ENCODE measurements at places on chromosomes 5 and 9.

DNA sequence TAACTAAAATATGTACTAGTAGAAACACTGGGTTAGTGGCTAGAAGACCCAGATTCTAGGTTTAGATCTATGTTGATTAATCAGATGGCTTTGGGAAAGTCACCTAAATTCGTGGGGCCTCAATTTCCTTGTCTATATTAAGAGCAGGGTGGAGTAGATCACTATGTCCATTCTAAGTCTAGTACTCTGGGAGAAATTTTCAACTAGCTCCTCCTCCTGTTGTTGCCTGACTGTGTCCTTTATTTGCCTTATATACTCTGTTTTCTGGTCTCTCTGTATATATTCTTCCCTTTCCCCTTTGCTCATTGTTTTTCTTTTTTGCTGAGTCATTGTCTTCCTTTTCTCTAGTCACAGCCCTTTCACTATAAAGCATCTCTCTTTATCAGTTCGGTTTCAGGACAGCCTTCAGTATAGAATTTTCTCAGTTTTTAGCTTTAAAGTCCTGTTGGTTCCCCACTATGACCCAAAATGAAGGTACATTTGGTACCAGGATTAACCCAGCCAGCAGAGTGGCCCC lies 44.5 kb upstream of the CDH6 start:
- no peak for DNase-seq

GRCh38 chr5:78835176-78835575 lies 149.9 kb downstream of the ARSB start:
- no peak for DNase-seq

GRCh38 chr9:112037281-112038016 lies 137.6 kb downstream of the SUSD1 start:
- peak; percentile 88 for DNase-seq

GRCh38 chr9:109906766-109907382 lies 126.9 kb downstream of the PALM2AKAP2 start:
- no peak for DNase-seq

GRCh38 chr9:135797507-135798262 lies 95.7 kb downstream of the KCNT1 start:
- no peak for DNase-seq

DNA sequence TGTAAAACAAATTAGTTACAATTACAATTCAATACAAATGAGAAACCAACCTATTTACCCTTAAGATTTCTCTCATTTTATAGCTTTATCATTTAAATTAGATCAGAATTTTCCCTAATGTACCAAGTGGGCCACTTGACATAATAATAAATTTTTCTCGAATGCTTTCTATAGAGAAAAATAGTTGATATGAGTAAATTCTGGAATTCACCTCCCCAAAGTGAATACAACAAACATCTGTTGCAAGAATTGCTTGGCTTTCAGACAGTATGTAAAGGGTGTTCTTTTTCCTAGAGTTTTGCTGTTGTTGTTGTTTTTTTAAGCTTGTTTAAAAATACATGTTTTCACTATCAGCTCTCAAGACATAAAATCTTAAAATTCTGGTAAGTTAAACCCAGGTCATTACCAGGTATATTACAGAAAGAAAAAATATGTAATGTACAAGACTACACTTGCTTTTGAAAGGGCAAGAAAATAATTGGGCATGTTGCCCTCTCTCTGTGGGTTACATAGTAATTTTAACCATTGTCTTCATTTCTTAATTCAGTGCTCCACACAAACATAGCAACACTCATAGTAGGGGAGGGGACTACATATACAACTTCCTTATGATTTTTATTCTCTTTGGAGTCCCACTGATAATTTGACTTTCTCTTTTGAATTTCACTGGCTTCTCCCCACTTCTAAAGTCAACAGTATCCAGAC lies 200.6 kb downstream of the ARL15 start:
- no peak for DNase-seq

GRCh38 chr9:80320480-80320879 lies 748.7 kb downstream of the TLE4 start:
- DNase-seq = no peak

DNA sequence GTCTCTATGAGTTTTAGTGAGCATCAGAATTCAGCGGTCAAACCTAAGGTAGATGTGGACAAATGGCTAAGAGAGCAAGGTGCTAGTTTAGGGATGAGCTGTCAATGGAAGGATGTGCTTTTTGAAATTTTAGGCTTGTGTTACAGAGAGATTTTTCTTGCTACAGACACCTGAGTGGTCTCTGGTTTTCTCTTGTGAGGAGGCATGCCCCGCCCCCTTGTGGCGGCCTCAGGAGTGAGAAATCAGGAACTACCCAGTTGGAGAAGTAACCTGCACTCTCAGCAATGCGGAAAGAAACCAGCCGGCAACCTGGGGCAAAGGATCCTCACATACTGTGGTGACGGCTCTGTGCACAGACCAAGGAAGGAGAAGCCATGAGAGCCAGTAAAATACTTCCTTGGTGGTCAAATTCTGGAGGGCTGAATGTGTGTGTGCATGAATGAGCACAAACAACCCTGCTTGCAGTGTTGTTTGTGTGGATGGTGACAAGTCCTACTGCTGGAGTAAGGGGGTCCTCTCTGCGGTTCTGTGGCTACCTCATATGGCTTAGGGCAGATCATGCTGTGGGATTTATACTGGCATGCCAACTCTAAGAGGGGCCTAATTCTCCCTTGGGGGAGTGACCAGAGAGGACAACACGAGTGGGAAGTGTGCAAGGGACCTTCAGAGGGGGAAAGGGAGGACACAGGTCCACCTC lies 16.7 kb upstream of the HSD17B4 start:
- peak; percentile 59 for DNase-seq

GRCh38 chr5:92795633-92796032 lies 785.4 kb downstream of the NR2F1-AS1 start:
- DNase-seq = no peak

GRCh38 chr5:179346401-179346800 lies 1.1 kb upstream of the ADAMTS2 start:
- no peak for DNase-seq

- DNase-seq = no peak
These were observed 276.8 kb downstream of the MCTP1 start for GRCh38 chr5:95007921-95008597.

DNA sequence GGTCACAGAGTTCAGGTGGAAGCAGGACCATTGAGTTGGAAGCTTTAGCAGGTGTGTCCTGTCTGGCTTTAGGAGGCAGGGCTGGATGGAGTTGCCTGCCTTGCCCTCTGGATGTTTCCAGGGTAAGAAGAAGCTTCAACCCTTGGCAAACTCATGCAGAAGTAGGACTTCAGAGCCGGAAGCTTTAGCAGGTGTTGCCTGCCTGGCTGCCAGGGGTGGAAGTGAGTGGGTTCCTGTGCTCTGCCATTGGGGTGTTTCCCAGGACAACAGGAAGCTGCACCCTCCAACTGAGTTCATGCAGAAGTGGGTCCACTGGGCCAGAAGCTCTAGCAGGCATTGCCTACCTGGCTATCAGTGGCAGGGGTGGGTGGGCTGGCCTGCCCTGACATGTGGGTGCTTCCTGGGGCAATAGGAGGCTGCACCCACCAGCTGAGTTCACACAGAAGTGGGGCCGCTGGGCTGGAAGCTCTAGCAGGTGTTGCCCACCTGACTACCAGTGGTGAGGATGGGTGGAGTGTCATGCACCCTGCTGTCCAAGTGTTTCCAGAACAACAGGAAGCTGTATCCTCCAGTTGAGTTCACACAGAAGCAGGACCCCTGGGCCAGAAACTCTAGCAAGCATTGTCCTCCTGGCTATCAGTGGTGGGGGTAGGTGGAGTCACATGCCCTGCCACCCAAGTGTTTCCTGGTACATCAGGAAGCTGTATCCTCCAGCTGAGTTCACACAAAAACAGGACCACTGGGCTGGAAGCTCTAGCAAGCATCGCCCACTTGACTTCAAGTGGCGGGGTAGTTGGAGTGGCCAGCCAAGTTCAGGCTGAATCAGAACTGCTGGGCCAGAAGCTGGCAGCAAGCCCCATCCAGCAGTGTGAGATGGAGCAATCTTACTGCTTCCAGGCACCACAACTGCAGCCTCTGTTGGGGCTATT lies 24.6 kb downstream of the LOX start:
- no peak for DNase-seq

GRCh38 chr5:64418013-64418412 lies 87.8 kb upstream of the RGS7BP start:
- DNase-seq = no peak

- no peak for DNase-seq
These were observed 97.1 kb downstream of the ZNF618 start for GRCh38 chr9:113973226-113973625.

DNA sequence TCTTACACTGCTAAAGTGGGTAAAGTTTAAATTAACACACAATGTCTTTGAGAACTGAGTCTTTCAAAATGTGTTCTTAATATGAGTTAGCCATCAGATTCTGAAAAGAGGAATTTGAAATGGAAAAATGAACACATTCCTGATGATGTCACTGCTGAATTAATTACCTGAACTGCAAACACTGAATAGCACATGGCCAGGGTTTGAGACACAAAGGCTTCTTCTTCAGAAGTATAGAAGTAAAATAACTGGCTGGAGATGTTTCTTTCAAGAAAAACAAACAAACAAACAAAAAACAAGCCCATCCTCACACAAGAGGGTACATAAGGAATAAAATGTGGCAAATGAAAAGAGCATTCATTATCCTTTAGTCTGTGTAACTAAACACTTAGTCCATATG lies 7.1 kb downstream of the GLIS3 start:
- DNase-seq = no peak

DNA sequence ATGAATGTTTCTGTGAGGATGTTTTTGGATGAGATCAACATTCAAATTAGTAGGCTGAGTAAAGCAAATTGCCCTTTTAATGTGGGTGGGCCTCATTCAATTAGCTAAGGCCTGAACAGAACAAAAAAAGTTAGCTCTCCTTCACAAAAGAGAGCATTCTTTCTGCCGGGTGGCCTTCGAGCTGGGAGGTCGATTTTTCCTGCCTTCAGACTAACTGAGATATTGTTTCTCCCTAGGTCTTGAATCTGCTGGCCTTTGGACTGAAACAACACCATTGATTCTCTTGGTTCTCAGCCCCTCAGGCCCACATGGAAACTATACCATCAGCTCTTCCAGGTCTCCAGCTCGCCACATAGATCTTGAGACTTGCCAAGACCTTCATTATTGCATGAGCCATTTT lies 29.1 kb upstream of the FREM1 start:
- no peak for DNase-seq

GRCh38 chr5:77223653-77224052 lies 13.2 kb downstream of the PDE8B start:
- no peak for DNase-seq

DNA sequence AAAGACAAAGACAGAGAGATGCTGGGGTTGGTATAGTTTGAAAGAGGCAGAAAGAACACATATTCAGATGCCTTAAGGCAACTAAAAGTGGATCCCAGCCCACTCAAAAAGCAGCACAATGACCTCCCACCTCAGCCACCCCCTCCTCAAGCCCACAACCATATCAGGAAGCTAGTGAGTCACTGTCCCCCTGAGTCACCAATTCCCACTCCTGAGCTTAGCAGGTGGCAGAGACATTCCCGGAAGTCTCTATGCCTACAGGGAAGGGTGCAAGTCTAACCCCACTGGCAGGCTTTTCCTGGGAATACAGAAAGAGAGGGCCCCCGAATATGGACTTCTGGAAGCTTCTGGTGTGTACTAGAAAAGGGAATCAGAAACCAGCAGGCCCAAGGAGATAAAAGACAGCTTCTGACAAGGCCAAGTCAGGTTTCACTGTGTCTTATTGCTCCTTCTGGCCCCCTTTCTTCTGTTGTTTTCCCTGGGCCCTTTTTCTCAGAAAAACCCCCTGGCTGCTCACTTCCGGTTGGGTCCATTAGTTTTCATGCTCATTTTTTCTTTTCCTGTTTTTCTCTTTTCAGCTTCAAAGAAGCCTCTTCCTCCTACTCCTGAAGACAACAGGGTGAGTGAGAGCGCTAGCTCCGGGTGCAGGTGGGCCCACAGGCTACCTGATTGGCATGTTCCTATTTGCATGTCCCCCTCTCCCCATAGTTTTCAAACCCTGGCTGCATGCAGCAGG lies 36.8 kb downstream of the ITK start:
- DNase-seq = peak; percentile 23

DNA sequence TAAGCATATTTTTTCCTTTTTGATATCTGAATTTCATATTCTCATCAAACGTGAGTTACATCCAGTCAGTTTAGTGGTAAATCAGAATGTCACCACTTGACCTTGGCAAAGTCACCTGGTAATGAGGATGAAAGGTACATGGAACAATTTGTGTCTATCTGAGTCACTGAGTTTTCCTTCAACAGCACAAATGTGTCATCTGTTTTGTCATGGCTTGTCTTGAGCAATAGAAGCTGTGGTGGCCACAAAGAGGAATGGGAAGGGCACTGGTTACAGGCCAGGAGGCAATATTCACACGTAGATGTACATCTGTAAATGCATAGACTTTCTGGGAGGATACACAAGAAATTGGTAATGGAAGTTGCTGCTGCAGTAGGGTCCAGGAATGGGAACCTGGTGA lies 8.4 kb upstream of the ZNF474 start:
- DNase-seq = no peak

DNA sequence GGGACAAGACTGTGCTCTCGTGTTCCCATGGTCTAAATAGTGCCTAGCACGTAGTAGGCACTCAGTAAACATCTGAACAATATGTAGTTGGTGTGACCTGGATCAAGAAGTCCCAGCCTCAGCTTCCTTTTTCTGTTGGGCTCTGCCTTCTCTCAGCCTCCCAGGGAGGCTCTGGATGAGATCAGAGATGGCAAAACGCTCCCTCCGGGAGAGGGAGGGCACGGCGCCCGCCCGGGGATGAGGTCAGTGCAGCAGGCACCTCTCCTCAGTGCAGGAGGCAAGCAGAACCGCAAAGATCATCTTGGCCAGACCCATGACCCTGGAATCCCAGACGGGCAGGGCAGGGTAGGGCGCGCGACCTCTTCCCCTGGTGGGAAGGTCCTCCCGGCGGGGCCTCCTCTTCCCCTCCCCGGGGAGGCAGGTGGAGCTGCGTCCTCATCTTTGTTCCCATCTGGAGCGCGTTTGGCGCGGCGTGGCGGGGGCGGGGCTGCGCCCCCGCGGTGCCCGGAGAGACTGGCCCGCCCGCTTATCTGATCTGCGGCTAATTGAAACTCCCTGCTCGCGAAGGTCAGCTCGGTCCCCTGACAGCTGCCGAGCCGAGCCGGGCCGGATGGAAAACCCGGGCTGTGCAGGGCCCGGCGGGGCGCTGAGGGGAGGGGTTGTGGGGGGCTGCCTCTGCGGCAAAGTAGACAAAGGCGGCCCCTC lies 60.9 kb downstream of the CXXC5 start:
- DNase-seq = no peak

- DNase-seq = peak; percentile 1
These were observed 464.5 kb downstream of the ICE1 start for GRCh38 chr5:5886812-5887486.

DNA sequence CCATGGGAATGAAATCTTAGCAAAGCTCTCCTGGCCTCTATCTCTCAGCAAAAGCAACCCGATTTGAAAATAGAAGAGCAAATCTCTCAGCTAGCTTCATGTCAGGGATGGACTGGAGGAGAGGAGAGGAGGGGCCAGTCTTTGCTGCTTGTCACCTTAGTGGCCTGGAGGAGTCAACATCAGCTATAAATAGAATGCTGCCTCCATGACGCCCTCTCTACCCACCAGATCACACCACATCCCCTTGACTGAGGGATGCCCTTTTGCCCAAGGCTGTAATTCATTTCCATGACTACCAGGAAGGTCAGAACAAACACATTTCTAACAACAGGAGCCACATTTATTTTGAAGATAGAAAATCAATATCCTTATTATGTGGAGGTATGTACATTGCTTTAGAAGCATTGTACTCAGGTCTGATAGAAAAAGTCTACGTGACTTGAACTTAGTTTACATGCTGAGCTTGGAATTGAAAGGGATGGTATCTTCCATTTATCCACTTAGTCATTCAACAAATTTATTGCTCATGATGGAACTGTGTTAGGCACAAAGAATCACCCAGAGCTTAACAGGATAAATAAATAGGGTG lies 92.4 kb upstream of the LIFR start:
- DNase-seq = no peak

GRCh38 chr5:72482046-72482445 lies 25.2 kb downstream of the ZNF366 start:
- no peak for DNase-seq
